Activated CD4-positive, alpha-beta T cell treated with anti-CD3 and anti-CD28 coated beads, Interleukin-2, amount 50 U/mL, for 24 hours (primary cell): ENCODE measurements at places on chromosomes 2 and 18.

GRCh38 chr2:139314059-139314458, 533.9 kb upstream of the NXPH2 start:
- no peak for DNase-seq

GRCh38 chr18:31371989-31372388, 4.6 kb upstream of the DSG4 start:
- no peak for DNase-seq

DNA sequence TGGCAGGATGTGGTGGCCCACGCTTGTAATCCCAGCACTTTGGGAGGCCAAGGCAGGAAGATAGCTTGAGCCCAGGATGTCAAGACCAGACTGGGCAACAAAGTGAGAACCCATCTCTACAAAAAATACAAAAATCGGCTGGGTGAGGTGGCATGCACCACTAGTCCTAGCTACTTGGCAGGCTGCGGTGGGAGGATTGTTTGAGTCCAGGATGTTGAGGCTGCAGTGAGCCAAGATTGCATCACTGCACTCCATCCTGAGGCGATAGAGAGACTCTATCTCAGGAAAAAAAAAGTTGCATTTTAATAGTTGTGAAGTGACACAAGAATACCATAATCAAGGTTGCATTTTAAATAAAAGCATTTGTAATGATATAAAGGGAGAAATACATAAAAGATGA, 124.1 kb upstream of the SLC38A11 start:
- DNase-seq = no peak

- no peak for DNase-seq
Observed at GRCh38 chr2:7992612-7993602, 688.9 kb upstream of the ID2 start.

GRCh38 chr2:117555965-117556364, 258.5 kb upstream of the DDX18 start:
- DNase-seq = no peak

DNA sequence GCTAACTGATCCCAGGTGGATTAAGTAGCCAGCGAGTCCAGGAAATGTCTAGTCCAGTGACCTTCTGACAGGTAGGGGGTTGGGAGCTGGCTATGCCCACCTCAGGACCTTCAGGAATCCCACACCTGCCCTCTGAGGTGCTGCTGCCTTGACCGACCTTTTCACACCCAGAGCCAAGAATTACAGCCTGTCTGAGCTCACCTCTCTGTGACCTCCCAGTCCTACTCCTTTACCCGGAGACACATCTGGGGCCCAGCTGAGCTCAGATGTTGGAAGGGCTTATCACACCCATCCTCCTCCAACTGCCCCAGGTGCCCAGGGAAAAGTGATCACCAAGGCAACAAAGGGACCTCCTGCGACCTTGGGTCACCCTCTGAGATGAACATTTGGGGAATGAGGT, 413.3 kb upstream of the TNP1 start:
- DNase-seq = no peak

- no peak for DNase-seq
Observed at GRCh38 chr2:217431577-217432269, 571.1 kb downstream of the TNS1 start.

DNA sequence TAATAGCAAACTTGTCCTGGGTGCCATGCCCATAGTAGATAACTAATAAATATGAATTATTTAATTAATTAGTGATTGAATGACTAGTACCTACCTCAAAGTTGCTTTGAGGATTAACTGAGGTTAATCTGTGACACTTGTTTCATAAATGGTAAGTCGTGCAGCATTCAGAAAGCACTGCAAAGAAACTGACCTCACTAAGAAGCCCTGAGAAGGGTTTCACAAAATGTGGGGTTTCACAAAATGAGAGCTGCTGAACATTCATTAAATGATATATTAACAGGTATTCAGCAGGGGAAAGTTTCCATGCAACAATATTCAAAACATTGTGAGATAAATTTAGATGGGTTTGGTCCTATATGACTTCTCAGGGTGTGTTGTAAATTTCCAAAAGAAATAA, 236.2 kb downstream of the OSR1 start:
- DNase-seq = no peak

GRCh38 chr18:73990258-73990657, 157.4 kb downstream of the FBXO15 start:
- no peak for DNase-seq

DNA sequence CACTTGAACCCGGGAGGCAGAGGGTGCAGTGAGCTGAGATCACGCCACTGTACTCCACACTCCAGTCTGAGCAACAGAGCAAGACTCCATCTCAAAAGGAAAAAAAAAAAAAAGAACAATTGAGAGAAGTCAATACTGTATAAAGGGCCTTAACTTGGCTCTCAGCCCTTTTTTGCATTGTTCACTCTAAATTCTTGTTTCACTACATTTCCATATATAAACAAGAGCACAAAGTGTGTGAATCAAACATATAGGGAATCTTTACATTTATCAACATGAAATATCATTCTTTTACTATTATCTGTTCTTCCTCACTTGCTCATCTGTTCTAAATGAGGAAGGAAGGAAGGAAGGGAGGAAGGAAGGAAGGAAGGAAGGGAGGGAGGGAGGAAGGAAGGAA, 90.8 kb downstream of the AP1S3 start:
- no peak for DNase-seq
